RPMI8226 (cell line): ENCODE measurements at places on chromosomes 11 and 22.

DNA sequence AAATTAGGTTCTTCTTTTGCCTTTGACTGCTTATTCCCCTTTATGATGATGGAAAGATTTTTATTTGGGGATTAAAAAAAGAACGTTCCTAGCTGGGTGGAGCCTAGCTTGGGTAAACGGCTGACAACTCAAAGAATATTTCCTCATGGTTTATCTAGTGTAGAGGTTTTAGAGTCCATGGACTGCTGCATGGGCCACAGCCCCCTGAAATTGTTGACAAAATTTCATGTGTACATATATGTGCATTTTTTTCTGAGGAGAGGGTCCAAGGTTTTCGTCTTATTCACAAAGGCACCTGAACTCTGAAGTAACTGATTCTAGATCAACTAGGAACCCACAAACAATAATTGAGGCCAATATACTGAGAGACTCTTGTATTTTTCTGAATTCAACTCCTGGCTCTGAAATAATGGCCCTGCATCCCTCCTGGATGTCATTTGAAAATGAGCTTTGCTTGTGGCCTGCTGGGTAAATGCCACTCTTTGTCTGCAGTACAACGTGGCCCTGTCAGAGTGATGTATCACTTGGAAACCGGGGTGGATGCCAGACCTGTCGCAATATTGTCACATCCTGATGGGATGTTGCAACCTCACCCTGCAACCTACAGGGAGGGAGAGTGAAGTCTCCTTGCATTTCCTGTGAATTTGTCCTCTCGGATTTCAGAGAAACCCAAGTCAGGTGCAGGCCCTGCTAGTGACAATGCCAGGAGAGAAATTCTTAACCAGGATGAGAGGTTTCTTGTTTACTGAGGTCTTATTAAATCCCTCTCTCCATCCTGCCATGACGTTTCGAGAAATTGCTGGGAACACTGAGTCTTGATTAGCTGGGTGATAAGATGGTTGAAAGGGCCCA, 33.8 kb downstream of the EHF start:
- no peak for DNase-seq

DNA sequence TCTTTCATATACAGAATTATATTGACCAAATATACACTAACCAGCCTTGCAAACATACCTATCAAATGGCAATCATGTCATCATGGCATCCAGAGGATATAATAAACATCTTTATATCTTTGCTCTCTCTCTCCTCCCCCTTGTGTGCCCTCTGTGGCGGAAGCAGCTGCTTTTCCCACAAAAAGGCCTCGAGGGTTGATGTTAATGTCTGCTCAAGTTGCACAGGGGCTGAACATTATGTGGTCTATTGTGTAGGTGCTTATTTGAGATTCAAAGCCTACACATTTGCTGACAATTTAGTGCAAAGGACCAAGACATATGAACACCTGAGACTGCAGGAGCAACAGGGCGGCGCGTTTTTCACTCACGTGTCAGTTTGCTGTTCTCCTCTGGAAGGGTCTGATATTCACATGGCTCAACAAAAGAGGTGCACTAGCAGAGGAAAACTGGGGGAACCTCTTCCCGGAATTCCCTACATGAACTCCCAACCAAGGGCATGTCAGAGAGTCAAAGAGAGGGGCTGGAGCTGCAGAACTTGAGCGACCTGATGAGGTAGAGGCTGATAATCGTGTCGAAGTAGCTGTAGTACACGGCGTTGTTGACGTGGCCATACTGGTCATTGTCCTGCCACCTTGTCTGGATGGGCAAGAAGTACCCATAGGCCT, 138.8 kb downstream of the RCN1 start:
- DNase-seq: no peak

GRCh38 chr22:41254230-41254629, 13.5 kb upstream of the CHADL start:
- DNase-seq: no peak

DNA sequence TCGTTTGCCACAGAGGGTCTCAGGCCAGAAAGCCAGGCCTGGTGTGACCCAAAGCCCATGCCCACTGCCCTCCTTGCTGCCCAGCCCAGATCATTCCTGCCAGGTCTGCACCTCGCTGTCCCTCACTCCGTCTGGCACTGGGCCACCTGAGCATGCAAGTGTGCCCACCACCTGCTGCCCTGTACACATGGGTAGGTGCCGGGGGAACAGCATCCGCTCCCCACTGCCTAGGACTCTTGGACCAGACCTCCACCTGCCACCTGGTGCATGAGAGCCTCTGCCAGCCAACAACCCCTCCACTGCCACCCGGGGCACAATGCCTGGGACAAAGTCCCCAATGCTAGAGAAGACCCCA, 12.5 kb downstream of the MGAT3 start:
- DNase-seq: no peak

GRCh38 chr11:32379719-32380118, 55.6 kb downstream of the WT1 start:
- no peak for DNase-seq

DNA sequence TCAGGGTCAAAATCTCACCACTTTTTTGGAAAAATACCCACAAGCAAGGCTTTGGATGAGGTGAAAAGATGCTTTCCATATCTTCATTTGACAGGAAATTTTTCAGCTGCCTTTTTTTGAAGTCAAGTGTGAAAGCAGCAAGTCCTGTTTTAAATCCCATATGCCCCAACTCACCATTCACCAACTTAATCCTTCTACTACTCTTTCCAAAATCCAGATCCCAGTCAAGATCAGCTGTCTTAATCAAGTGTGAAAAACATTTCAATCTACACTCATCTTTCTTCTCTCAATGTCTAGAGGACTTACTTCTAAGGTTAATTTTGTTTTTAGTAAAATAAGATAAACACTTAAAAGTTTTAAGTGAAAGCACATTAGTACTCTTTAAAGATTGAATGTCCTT, 128.4 kb upstream of the CEP126 start:
- DNase-seq: no peak

GRCh38 chr11:78318321-78319114, 99.1 kb downstream of the GAB2 start:
- DNase-seq: no peak

- no peak for DNase-seq
Observed at GRCh38 chr11:125980436-125980835, 34.6 kb downstream of the VSIG10L2 start.
